GM12891 (cell line): ENCODE measurements at places on chromosomes 13 and 19.
A peak's percentile ranks its signal among the peaks of the same experiment; 100 is the strongest.

- no peak for DNase-seq
These were observed 154.2 kb downstream of the DIAPH3 start for GRCh38 chr13:60009300-60010253.

- DNase-seq, result no peak
These were observed 573 bp upstream of the ERCC5 start for GRCh38 chr13:102845289-102845629.

GRCh38 chr19:30131722-30132291, 189.8 kb downstream of the URI1 start:
- no peak for DNase-seq

DNA sequence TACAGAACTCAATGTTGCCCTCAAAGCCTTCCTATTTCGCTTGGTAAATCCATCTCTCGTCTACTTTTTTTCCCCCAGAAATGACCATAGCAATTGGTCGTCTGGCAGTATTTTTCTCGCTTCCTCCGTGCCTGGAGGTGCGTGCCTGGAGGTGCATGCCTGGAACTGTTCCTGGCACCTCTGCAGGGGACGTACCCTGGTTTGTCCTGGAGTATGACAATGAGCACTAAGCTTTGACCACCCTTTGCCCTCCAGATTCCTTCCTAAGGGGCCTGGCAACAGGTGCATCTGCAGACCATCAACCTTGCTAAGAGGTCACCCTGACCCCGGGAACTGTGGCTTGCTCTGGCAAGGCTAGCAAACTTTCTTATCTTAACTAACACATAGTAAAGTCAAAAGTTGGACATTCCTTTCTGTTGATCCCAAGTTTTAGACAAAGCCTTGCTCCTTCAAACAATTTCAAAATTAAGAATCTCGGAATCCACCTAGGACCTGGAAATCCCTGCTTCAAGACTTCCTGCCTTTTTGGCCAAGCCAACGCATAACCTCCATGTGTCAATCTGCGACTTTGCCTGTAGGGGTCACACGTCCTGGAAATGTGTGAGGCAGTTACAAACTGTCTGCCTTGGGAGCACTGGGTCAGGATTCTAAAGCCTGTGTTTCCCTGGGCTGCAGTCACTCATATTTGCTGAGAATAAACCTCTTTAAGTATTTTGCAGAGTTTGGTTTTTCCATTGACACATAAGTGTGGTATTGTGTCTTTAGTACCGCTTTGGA, 28.8 kb upstream of the TUBGCP3 start:
- peak; percentile 41 for DNase-seq

DNA sequence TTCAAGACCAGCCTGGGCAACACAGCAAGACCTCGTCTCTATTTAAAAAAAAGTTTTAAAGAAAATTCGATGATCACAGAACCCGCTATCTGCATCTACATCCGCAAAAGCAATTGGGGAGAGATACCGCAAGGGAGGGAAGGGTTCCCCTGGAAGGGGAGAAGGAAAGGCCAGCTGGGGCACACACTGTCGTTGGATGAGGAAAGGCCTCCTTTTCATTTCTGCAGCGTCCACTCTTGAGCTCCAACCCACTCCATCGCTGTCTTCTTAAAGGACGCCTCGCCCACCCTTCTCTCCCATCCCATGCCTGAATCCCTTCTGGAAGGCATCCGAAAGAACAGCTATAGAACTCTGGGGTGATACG, 3.2 kb upstream of the PRKCG start:
- no peak for DNase-seq

DNA sequence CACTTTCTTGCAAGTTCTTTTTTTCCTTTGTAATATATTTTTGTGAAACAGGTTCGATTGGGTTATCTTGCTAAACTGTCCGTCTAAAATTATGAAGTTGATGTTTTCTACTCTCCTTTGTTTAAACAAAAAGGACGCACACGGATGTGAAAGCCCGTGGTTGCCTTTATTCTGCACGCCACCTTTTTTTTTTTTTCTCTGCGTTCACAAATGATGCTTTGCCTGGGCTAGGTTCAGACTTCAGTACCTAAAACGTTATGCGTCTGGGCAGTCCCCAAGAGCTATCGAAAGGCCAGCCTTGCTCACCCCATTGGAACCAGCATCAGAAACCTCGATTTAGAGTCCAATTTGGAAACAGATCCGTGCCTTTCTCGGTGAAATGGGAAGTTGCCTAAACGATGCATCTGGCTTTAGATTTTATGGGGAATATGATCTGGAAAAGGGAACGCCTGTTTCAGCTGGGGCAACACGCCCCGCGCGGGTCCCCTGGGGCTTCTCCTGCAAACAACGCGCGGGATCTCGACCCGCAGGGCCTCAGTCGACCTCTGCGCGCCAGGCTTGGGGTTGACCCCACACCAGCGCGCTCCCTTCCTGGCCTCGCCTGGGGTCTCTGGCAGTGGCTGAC, 113.9 kb downstream of the KCNRG start:
- DNase-seq, result no peak

GRCh38 chr13:45119469-45119990, 780 bp upstream of the GTF2F2 start:
- DNase-seq, result no peak

GRCh38 chr13:34623331-34623730, 318.7 kb upstream of the NBEA start:
- DNase-seq, result no peak

DNA sequence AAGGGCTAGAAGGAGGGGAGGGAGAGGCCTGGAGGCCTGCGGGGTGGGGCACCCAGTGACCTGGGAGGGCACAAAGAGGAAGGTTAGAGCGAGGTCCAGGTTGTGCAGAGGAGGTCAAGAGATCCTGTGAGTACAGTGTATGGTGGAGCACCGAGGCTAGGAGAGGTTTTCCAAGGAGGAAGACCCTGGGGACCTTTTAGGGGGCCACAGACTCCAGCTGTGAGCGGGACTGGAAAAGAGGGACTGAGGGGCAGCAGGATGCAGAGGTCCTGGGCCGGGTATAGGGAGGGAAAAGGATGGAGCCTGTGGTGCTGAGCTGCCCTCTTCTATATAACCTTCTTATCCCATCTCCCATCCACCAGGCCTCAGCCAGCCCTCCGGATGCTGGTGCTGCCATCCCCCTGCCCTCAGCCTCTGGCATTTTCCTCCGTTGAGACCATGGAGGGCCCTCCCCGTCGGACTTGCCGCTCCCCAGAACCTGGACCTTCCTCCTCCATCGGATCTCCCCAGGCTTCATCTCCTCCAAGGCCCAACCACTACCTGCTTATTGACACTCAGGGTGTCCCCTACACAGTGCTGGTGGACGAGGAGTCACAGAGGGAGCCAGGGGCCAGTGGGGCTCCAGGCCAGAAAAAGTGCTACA, 863 bp downstream of the ZNF581 start:
- DNase-seq, result no peak

- DNase-seq, result no peak
These were observed 56.1 kb downstream of the ENOX1 start for GRCh38 chr13:43730642-43731041.

DNA sequence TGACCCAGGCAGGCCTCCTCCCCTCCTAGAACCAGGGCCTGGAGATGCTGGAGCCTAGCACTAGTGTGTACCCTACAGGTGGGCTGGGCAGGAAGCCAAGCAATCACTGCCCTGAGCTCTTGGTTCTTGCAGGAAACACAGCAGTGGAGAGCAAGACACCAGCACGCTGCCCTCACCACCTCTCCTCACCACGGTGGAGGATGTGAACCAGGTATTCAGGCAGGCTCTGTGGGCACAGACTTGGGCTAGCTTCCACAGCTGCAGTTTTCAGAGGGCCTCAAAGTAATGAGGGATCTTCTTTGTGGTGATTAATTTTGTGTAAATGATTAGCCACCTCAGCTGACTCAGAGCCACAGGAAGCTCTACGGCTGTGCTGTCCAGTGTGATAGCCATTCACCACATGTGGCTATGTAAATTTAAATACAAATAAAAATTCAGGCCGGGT, 13.6 kb upstream of the GPI start:
- DNase-seq, result no peak

DNA sequence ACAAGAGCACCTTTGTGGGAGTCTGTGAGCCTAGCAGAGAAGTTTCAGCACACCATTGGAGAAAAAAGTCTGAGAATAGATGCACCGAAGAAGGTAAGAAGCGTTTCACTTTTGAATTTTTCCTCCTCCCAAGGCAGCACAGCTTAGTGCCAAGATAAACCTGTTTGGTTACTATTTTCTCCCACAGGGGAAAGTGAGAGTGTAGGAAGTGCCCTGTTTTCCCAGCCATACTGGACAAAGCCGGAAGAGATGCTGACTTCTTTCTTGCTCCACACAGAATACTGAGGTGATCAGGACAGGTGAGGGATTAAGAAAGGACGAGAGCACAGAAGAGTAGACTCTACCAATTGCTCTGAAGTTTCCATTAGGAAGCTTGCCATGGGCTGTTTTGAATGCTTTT, 1011.0 kb upstream of the MIR17HG start:
- no peak for DNase-seq

DNA sequence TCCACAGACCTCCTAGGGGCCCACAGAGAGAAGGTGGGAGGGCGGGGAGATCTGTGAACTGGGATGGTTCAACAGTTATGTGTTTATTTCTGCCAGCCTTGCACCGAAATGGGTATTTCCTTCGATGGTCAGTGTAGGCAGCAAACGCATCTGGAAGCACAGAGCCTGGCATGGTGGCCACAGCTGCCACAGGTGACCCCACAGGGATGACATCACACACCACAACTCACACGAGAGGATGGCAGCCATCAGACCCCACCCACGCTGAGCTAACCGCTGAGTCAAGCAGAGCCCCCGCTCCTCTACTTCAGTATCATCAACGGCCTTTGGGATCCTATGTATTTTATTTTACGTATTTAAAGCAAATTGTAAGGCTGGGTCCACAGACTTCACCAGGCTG, 37.4 kb downstream of the NAXD start:
- DNase-seq, result no peak

DNA sequence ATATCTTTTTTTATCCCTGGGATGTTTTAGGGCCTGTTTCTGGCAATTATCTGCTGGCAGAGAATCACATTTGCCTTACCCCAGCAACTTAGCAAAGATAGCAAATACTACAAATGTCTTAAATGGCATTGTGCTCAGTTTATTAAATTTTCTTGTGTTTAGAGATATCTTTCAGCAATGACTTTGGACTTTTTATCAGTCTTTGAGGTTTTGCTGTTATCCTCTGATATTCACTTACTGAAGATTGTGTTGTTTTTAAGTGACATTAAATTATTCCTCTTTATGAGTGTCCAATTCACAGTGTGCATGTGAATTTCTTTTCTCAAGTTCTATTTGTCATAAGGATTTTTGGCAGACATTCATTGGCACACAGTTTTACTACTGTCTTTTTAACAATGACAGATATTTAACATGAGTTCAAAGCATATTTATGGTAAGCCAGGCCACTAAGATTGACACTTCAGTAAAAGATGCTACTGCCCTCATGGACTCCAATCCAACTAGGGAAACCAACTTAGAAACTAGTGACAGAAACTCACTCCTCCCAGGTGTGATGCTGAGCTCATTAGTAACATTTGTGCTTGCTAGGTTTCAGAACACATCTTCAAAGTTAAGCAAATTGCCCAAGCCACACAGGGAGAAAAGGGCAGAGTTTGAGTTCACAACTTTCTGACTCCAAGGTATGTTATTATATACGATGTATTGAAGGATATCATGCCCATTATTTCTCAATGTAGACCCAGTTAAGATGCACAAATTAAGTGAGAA, 481.9 kb downstream of the GPC6 start:
- no peak for DNase-seq

- no peak for DNase-seq
These were observed 327.6 kb upstream of the PCDH9 start for GRCh38 chr13:67557642-67558241.

GRCh38 chr13:99657848-99658260, 156.6 kb downstream of the TM9SF2 start:
- DNase-seq, result no peak

- no peak for DNase-seq
These were observed 384.9 kb downstream of the KCNRG start for GRCh38 chr13:50400035-50400726.

GRCh38 chr13:111152844-111153243, 37.7 kb downstream of the ARHGEF7 start:
- DNase-seq, result no peak

DNA sequence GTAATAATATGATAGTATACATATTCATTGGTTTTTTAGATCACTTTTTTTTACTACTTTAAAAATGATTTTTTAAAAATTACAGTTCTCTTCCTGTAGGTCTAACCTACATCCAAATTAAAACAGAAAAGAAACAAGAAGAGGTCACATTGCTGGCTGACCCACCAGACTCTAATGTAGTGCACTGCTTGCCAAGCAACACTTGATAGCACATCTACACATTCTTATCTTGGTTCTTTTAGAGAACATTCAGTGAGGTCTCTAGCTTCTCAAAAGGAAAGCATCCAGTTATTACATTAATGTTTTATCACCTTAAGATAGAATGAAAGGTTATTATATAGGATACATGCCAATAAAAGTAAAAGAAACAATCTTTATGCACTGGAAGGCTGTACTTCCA, 35.6 kb downstream of the NDFIP2 start:
- no peak for DNase-seq

- no peak for DNase-seq
These were observed 260.9 kb downstream of the MTUS2 start for GRCh38 chr13:29081036-29081435.

DNA sequence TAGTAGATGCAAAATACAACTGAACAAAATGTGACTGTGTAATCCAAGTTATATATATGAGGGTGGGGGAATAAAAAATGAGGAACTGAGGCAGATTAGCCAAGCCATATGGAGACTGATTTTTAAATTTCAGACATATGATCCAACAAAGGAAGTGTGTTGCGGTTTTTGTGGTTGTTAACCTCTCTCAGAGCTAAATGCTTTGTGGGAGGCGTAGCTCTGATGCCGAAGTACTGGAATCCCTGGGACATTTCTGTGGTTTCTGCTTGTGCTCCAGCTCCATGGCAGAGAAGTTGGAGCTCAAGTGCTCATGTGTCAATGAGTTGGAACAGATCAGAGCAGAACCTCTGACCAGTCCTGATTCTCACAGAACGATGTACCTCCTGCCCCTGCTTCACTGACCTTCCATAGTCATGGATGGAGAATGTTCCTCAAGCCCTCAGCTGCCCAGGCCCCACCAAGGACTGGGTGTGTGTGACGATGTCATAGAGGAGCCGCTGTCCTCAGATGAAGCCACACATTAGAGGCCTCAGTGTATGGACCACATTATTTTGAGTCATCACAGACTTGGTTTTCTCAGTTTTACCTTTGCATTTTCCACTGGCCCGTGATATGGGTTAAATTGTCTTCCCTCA, 107.6 kb downstream of the SOX1 start:
- no peak for DNase-seq

- DNase-seq, result no peak
These were observed 1091.8 kb downstream of the PCDH9 start for GRCh38 chr13:66138172-66138811.

GRCh38 chr19:18660939-18661670, 22.4 kb upstream of the CRTC1 start:
- DNase-seq, result no peak

DNA sequence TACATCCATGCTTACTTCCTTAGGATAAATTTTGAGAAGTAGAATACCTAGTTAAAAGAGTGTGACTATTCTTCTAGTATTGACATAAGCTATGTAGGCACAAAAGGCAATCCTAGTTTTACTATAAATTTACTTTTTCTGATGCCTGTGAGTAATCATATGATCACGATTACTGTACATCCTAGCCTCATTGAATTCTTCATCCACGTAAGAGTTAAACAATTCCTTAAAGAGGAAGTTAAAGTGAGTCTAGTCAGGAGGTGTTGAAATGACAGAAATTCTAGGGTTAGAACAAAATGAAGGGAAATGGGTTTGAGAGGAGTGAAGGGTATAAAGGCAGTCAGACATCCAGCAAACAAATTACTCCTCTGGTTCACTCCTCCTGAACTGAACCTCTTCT, at the start of gene ACOD1:
Gene ACOD1 (plus strand): TSS at position 363 of the 400 bp plus-strand sequence. CDS start 48 bp downstream, outside the sequence.
- DNase-seq, result no peak
